GM10248 (cell line): ENCODE measurements at places on chromosomes 5 and 9.

DNA sequence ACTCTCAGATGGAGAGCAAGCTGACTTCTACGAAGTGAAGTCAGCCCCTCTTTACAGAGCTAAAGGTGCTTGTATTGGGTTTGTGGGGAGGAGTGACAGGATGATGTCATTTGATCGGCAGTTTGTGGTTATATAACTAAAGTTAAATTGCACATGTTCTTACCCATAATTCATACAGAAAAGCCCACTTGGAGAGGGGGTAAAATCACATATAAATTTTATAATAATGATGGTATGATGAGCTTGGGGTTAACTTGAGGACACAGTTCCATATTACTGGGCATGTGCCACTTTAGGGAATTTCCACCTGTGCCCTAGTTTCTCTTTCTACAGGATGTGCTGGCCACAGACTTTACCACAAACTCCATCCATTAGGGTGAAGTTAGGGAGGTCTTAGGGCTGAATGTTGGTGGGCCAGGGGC is 1178.6 kb upstream of the CDH9 start:
- DNase-seq, result no peak

DNA sequence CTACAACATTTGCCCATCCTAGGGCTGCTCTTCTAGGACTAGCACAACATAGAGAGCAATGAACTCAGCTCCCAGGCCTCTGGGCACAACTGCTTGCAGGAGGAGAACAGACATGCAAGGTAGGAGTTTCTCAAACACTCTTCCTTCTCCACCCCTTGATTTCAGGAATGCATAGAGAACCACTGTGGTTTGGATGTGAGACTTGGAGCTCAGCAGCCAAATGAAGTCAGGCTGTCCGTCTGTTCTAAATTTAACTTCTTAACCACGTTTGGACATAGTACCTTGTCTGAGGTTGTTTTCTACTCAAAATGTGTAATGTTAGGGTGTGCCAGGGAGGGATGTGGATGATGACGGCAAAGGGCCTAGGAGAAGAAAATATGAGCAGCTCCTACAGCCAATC is 515.1 kb upstream of the TNC start:
- DNase-seq, result no peak

- no peak for DNase-seq
These were observed 86.0 kb upstream of the RASGRF2 start for GRCh38 chr5:80874162-80874561.

DNA sequence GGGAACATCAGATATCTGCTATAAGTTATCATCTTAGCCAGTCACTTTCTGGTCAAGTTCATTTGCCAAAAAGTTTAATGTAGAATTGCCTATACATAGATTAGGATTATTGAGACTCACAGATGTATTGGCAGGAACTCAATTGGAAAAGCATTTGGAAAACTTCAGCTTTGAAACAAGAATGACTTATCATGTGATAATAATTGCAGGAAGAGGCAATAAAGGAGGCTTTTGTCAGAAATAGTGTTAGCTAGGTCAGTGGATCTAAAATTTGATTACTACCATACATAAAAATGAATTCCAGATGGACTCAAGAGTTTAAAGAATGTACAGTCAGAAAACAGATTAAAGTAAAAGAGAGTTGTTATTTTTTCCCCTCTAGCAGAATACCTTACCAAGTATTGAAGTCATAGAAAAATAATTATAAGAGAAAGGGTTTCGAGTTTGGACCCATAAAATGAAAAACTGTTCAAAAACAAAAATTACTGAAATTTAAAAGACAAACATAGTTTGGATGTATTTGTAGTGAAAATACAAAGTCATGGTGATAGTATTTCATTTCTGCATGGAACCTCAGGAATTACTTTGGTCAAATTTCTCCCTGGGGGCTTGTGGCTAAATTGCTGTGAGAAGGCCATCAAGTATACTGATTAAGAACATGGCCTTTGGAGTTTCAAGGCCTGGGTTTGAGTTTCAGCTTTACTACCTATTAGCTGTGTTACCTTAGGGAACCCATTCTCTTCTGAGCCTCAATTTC is 159.9 kb downstream of the TMEM38B start:
- no peak for DNase-seq

DNA sequence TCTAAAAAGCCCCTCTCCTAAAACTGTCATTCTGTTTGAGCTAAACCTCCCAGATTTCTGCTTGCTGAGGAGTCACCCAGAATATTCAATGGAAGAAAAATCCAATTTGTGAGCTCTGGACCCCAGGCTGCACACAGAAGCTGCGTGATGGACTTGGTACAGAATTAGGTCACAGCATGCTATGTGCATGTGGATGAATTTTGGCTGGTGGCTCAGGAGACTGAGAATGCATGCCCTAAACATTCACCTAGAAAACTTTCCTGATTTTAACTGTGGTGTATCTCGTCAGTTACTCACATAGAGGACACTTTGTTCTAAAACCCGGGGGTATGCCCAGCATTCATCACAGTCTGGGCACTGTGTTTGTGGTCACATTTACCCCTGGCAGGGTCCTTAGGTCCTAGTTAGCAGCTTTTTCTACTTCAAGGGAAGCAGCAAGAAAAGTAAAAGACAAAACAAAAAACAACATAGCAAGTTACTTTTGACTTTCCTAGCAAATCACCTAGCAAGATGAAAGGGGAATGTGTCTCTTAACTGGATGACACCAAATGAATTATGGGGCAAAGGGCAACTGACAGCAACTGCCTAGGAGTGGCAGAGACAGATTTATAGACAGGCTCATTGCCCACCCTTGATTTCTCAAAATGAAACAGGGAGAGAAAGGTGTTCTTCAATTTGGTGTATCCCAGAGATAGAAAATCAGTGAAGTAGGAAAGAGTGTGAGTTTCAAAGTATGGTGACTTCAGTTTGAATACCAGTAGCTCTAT is 8.3 kb upstream of the SHROOM1 start:
- DNase-seq, result no peak

GRCh38 chr9:13213998-13214397 is 65.5 kb downstream of the MPDZ start:
- DNase-seq, result no peak

GRCh38 chr5:61018062-61018461 is 73.1 kb downstream of the NDUFAF2 start:
- DNase-seq, result no peak

DNA sequence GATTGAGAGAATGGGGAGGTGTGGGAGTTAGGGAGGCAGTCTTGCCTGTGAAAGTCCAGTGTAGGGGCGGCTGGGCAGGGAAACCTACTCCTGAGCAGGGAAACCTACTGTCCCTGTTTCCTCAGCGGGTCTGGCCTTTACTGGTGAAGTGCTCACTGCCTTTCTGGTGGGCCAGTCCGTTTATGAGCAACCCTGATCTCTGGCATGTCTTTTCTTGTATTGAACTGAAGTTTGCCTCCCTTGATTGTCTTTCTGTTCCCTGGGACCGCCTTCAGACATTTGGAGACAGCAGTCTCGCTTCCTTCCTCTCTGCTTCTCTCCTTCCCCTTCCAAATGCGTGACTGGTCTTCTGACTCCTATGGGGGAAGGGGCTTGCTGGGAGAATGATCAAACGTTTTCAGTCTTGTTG is 2.9 kb downstream of the SNX18 start:
- no peak for DNase-seq

DNA sequence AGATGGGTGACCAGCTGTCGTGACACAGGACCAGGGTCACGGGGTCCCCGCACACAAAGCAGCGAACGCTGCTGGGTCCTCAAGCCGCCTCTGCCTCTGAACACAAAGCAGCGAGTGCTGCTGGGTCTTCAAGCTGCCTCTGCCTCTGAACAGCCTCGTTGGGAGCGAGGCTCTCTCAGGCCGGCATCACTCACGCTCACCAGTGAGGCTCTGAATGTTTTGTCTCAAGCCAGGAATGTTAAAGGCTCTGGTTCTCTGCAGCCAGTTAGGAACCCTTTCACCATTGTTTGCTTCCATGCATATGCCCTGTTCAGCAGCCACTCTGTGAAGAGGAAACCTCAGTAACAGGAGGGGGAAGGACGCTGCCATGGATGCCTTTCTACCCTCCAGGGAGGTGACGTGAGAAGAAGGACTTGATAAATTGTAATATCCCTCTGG is 82.7 kb upstream of the TAF11L2 start:
- no peak for DNase-seq

DNA sequence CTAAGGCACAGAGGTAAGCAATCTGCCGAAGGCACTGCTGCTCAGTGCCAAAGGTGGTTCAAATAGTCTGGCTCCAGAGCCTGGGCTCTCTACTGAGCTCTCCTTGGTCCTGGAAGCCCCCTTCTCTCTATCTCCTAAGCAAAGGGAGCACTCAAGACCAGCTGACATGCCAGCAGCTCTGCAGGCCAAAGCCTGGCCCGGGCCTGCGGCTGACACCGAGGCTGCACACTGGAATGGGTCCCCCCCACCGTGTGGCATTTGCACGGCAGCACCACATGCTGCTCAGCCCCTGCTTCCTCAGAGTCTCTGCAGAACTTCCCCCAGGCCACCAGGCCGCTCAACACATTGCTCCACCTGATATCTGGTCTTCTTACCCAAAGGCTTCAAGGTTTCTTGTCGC is 57.8 kb upstream of the GOLPH3 start:
- DNase-seq, result no peak

DNA sequence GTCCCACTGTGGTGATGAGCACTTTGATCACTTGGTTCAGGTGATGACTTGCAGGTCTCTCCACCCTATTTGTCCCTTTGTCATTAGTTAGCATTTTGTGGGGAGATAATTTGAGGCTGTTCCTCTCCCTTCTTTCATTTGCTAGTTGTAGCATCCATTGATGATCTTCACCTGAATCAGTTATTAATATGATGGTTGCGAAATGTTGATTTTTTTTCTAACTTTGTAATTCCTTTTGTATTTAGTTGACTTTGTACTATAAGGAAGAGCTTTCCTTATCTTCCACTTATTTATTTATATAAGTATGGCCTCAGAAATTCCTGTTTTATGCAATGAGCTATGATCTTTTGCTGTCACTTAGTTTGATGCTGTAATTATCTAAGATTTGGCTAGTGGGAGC is 12.6 kb downstream of the TRIO start:
- DNase-seq, result no peak

DNA sequence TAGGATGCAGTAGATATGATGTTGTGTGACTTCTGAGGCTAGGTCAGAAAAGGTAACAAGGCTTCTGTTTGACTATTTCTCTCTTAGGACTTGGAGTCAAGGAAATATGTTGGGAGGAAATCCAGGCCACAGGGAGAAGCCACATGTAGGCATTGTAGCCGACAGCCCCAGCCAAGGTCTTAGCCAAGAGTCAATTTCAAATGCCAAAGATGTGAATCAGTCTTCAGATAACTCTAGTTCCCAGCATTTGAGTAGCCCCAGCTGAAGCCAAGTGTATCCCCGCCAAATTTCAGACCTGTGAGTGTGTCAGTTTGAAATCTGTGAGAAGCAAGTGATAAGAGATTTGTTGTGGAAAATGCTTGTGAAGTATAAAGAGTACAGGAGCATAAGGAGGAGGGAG is 38.1 kb upstream of the ISL1 start:
- DNase-seq, result no peak

DNA sequence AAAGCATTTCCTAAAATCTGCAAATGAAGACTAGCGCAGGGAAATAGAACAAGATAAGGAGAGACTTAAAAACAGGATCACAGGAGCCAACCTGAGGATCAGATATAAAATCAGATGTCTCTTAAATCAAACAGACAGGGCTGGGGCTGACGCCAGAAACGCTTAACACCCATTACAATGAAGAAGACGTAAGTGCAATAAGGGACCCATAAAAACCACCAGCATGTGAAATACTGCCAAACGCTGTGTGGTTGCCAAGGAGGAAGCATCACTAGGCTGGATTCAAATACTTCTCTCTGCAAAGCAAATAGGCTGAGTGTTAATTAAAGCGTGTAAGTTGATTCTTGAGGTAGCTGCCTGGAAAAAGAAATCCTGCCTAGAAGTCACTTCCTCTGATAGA is 74.4 kb upstream of the ATP10B start:
- DNase-seq, result no peak

DNA sequence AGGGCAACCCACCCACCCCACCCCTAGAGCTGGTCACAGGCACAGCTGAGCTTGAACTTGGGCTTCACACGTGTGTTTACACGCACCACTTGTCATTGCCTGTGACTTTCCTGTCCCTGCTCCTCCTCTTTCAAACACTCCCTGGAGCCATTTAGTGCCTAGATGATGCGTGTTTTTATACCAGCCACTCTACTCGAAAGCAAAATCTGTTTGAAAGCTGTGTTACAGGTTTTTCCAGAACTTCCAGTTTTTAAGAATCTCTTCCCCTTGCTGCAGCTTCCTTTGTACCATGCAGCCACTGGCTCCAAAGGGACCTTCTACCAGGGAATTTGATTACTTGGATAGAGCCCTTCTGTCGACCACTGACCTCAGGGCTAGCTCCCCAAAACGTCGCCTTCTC is 78.8 kb upstream of the SPRY4 start:
- no peak for DNase-seq

- DNase-seq, result no peak
These were observed 308.4 kb downstream of the ISL1 start for GRCh38 chr5:51691538-51692079.

DNA sequence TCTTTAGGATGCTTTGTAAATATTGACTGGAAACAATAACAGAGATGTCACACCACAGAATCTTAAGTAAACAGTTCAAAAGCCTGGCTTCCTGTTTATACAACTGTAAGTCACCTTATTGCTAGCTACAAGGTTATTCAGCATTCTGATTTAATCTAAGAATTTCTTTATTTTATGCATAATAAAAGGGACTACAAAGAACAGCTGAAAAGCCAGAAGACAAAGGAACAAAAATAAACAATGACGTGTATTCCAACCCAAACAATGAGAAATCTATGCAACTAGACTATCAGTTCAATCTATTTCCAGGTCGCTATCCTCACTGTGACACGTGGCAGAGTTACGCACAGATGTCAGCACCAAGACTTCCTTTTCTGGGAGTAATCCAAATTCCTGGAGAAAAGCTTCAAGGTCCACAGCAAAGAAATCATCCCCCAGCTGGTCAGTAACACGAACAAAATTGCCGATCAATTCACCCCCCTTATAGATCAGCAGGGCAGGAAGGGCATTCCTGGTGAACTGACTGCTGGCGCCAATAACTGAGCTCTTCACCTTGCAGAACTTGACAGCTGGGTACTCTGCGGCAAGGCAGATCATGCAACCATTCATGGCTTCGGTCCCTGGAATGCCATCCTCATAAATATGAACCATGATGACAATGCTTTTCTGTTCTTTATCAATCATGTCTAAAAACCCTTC is 8.4 kb downstream of the PDCL start:
- DNase-seq, result no peak

GRCh38 chr5:125232779-125233230 is 486.4 kb upstream of the ZNF608 start:
- no peak for DNase-seq
